ENCODE measurements at places on chromosomes 1 and 21.
A peak's percentile ranks its signal among the peaks of the same experiment; 100 is the strongest.

DNA sequence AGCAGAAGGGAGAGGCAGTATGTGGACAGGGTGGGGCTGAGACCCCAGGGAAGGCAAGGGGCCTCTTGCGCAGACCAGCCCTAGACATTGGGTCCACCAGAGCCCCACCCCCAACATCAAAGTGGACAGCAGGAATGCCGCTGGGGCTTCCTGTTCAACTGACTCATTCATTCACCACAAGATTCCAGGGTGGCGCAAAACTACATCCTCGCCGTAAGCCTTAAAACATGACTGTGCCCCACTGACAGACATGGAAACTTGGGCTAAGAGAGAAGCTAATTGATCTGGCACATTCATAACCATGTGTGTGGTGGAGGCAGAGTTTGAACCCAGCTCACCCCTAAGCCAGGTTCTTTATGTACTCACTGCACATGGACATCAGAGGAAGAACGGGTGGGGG lies 14.0 kb downstream of the COL16A1 start:
- no peak overlapping the region for H3K4me3 ChIP-seq
- no peak overlapping the region for H3K27ac ChIP-seq
- H3K36me3 ChIP-seq: no peaks in the 10 kb centered on the region
- H3K27me3 ChIP-seq: peaks cover 55% of the 10 kb centered on the region
- no peak for DNase-seq
- no peaks in the 10 kb centered on the region for H3K4me1 ChIP-seq

DNA sequence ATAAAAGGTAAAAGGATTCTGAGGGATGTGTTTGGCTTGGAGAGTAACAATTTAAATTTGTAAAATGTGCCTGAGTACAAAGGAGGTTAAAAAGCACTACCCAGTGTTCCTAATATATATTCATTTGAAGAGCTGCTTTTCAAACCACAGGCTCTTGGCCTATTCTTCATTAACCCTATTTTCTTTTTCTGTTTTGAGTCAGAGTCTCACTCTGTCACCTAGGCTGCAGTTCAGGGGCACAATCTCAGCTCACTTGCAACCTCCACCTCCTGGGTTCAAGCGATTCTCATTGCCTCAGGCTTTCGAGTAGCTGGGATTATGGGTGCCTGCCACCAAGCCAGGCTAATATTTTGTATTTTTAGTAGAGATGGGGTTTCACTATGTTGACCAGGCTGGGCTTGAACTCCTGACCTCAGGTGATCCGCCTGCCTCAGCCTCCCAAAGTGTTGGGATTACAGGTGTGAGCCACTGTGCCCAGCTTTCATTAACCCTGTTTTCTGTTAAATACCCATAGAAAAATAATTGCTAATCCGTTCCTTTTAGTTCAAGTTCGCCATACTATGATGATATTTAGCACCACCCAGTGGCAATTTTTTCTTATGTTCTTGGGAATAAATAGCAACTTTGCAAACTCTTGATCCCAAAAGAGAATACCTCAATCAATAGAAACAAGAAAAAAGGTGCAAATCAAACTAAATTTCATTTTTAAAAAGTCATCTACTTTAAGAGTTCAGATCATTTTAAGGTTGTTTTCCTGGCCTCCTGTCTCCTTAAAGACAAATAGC lies 30.5 kb downstream of the ZBTB8OS start:
- peaks cover 23% of the 10 kb centered on the region for H3K36me3 ChIP-seq
- peaks cover 15% of the 10 kb centered on the region for H3K4me1 ChIP-seq
- H3K27me3 ChIP-seq: no peaks in the 10 kb centered on the region
- H3K27ac ChIP-seq: peak overlapping the region; percentile 29
- H3K4me3 ChIP-seq: no peak overlapping the region
- DNase-seq: no peak

- H3K36me3 ChIP-seq: no peaks in the 10 kb centered on the region
- no peak overlapping the region for H3K27ac ChIP-seq
- H3K27me3 ChIP-seq: no peaks in the 10 kb centered on the region
- no peaks in the 10 kb centered on the region for H3K4me1 ChIP-seq
- DNase-seq: no peak
Observed at GRCh38 chr1:8004803-8005573, 21.1 kb downstream of the ERRFI1 start.

GRCh38 chr1:15886611-15887167 lies 39.2 kb downstream of the SPEN start:
- H3K36me3 ChIP-seq: peaks cover 32% of the 10 kb centered on the region
- no peaks in the 10 kb centered on the region for H3K27me3 ChIP-seq
- no peak overlapping the region for H3K4me3 ChIP-seq
- no peak for DNase-seq
- peaks cover 26% of the 10 kb centered on the region for H3K4me1 ChIP-seq

DNA sequence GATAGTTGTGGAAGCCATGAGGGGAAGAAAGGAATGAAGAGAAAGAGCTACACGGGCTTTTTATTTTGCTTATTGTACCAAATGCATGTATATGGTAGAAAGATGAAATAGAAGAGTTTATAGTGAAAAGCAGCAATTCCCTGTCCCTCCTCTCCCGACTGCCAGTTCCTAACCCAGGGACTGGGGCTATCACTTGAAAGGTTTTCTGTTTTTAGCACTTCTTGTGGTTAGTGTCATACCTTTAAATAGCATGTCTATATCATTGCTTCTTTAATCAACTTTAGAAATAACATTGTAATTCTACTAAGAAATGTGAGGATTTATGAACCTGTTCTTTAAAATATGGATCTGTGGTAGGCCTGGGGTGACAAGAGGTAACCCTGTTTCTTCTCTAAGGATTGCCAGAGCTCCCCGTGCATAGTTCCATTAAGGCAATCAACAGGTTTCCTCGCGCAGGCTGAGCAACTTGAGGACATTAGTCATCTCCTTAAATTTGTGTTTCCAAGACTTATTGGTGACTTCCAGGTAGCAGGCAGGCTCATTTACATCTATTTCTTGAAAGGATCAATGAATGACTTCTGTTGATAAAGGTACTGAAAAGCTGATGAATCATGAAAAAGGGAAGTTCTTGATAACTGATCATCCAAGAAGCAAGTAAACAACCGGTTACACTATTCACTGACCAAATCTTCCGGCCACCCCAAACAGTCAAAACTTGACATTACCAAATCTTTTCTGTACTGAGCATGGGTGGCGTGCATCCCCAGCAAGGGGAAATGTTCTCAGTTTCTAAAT lies 37.8 kb upstream of the S1PR1 start:
- no peaks in the 10 kb centered on the region for H3K4me1 ChIP-seq
- no peak overlapping the region for H3K4me3 ChIP-seq
- no peaks in the 10 kb centered on the region for H3K27me3 ChIP-seq
- no peak overlapping the region for H3K27ac ChIP-seq
- H3K36me3 ChIP-seq: no peaks in the 10 kb centered on the region

DNA sequence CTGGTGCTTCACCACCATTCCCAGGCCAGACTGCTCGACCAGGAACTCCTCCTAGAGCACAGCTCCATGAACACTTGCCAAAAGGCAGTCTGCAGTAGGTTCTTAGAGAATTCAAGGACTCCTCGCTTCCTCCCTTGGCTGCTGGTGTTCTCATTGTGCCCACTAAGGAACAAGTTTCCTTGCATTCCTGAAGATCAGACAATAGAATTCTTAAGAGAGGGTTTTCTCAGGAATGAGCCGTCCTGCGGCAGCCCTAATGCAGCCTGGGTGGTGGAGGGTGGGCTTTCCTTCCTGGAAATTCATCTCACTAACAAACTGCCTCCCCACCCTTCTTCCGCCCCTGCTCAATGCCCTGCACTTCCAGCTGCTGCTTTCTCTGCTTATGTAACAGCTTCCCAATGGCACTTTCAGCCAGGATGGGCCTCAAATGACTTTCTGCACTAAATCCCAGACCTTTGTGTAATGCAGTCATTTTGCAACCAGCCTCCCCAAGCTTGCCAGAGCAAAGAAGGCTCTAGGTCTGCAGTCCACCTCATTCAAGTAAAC lies 287.9 kb downstream of the PLPP3 start:
- DNase-seq: no peak
- H3K4me3 ChIP-seq: no peak overlapping the region
- H3K36me3 ChIP-seq: no peaks in the 10 kb centered on the region
- peaks cover 16% of the 10 kb centered on the region for H3K27me3 ChIP-seq

DNA sequence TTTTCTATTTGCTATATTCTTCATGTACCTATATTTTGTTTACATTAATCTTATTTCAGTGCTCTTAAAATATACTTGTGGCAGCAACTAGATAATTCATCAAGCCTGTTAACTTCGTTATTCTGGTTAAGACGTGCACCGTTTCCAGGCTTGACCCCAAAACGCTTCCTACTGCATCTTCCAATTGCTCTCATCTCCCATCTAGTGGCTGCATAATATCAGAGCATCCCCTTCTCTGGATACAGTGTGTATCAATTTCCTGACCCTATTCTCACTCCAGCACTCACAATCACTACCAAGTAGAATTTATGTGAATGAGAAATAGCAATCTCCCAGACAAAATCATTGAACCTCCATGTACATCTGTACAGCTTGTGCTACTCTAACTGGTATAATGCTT lies 1280.3 kb upstream of the B3GALT2 start:
- no peaks in the 10 kb centered on the region for H3K36me3 ChIP-seq
- H3K27ac ChIP-seq: no peak overlapping the region
- no peak overlapping the region for H3K4me3 ChIP-seq
- DNase-seq: no peak
- no peaks in the 10 kb centered on the region for H3K27me3 ChIP-seq

- peaks cover 70% of the 10 kb centered on the region for H3K36me3 ChIP-seq
- H3K4me1 ChIP-seq: no peaks in the 10 kb centered on the region
- no peak overlapping the region for H3K4me3 ChIP-seq
- no peak for DNase-seq
- peak overlapping the region; percentile 30 for H3K27ac ChIP-seq
- H3K27me3 ChIP-seq: no peaks in the 10 kb centered on the region
Observed at GRCh38 chr1:150955280-150955679, 19.4 kb downstream of the CERS2 start.

DNA sequence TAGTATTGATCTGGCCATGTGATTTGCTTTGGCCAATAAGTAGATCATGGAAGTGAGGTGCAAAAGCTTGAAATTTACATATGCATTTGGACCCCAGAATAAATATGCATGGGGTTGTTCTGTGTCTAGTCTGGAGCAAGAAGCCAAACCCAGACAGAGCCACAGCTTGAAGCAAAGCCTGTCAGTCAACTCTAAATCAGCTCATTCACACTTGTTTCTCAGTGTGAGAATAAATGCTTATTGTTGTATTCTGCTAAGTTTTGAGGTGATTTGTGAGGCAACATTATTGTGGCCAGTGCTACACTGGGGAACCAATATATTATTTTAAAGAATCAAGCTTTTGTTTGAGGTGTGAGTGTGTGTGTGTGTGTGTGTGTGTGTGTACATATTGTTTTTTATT lies 12.2 kb upstream of the PGLYRP3 start:
- H3K27ac ChIP-seq: no peak overlapping the region
- no peak for DNase-seq
- H3K4me3 ChIP-seq: no peak overlapping the region
- no peaks in the 10 kb centered on the region for H3K4me1 ChIP-seq

GRCh38 chr1:60133000-60133673 lies 59.6 kb upstream of the C1orf87 start:
- no peak overlapping the region for H3K4me3 ChIP-seq
- H3K27ac ChIP-seq: no peak overlapping the region
- H3K4me1 ChIP-seq: peaks cover 5% of the 10 kb centered on the region
- no peaks in the 10 kb centered on the region for H3K27me3 ChIP-seq
